Smooth muscle cell of the pulmonary artery (primary cell): ENCODE measurements at places on chromosomes 16 and 17. TPM values are rescaled to one million over a fixed set of nuclear protein-coding genes. Genes with fewer than 3 reads are reported as not detected.

The TCAP gene
- total RNA-seq, result 0.52 and 0.53 TPM in 2 replicates

The PRCD gene
- 4.5 and 5.3 TPM in 2 replicates for total RNA-seq

The APOH gene
- total RNA-seq, result not detected in 2 replicates

The TSR1 gene
- 52.3 and 70.3 TPM in 2 replicates for total RNA-seq

The FAM20A gene
- 0.17 and 8.7 TPM in 2 replicates for total RNA-seq

The FGF11 gene
- total RNA-seq, result 12.9 and 16.7 TPM in 2 replicates

The ZFP3 gene
- total RNA-seq, result 0.92 and 1.6 TPM in 2 replicates

The PMFBP1 gene
- total RNA-seq, result under 0.01 TPM in 1 of 2 replicates, not detected in the other

The AARS1 gene
- total RNA-seq, result 215 and 281 TPM in 2 replicates

The RAB11FIP4 gene
- 0.23 and 0.46 TPM in 2 replicates for total RNA-seq

The LAT gene
- total RNA-seq, result 0.78 and 2.3 TPM in 2 replicates

The MTSS2 gene
- 29.5 and 31.2 TPM in 2 replicates for total RNA-seq

The AIPL1 gene
- total RNA-seq, result not detected in 2 replicates

The ITGB4 gene
- total RNA-seq, result 0.13 and 0.69 TPM in 2 replicates

The HBA2 gene
- not detected in 2 replicates for total RNA-seq

The MT1H gene
- total RNA-seq, result not detected in 2 replicates

The EVPLL gene
- total RNA-seq, result not detected in 2 replicates

The RDM1 gene
- 0.59 TPM in 1 of 2 replicates, not detected in the other for total RNA-seq

The CRISPLD2 gene
- total RNA-seq, result 1.2 and 38.1 TPM in 2 replicates

The KRTAP9-8 gene
- total RNA-seq, result not detected in 2 replicates

The KRT32 gene
- total RNA-seq, result 0.30 TPM in 1 of 2 replicates, not detected in the other

The CLEC18A gene
- 0.86 and 2.5 TPM in 2 replicates for total RNA-seq

The SYNGR2 gene
- 20.1 and 43.0 TPM in 2 replicates for total RNA-seq

The SPAG9 gene
- 134 and 148 TPM in 2 replicates for total RNA-seq

The KRTAP4-2 gene
- not detected in 2 replicates for total RNA-seq

The CKLF gene
- total RNA-seq, result 34.6 and 40.3 TPM in 2 replicates

The CBFB gene
- 57.0 and 57.7 TPM in 2 replicates for total RNA-seq
